ENCODE measurements at places on chromosomes 6 and 20. TPM values are rescaled to one million over a fixed set of nuclear protein-coding genes. Genes with fewer than 3 reads are reported as not detected.

- no peak overlapping the region for H3K27ac ChIP-seq
- H3K4me3 ChIP-seq: no peak overlapping the region
- no peak for DNase-seq
- no peaks in the 10 kb centered on the region for H3K4me1 ChIP-seq
Observed at GRCh38 chr6:104795363-104795762, 64.4 kb downstream of the HACE1 start.

DNA sequence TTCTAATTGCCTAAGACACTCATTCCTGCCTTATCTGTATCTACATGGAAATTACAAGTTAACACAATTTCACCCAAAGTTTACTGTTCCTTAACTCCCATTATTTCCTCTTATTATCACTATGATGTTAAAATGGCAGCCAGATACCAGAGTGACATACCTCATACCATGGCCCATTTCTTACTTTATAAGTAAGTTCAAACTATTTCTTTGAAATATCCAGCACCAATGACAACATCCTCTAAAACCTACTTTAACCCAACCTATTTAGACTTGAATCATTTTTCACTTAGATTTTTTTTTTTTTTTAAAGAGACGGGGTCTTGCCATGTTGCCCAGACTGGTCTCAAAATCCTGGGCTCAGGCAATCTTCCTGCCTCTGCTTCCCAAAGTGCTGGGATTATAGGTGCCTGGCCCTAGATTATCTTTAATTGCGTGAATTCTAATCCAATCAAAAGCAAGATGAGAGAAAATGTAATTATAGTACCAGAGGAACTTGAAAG is 10.0 kb downstream of the REV3L start:
- no peak overlapping the region for H3K4me3 ChIP-seq
- H3K4me1 ChIP-seq: peaks cover 8% of the 10 kb centered on the region
- peaks cover 4% of the 10 kb centered on the region for H3K36me3 ChIP-seq
- H3K27me3 ChIP-seq: no peaks in the 10 kb centered on the region

GRCh38 chr6:54100411-54101006 is 10.7 kb upstream of the MLIP start:
- no peaks in the 10 kb centered on the region for H3K4me1 ChIP-seq
- no peaks in the 10 kb centered on the region for H3K27me3 ChIP-seq
- H3K27ac ChIP-seq: no peak overlapping the region
- DNase-seq: no peak

DNA sequence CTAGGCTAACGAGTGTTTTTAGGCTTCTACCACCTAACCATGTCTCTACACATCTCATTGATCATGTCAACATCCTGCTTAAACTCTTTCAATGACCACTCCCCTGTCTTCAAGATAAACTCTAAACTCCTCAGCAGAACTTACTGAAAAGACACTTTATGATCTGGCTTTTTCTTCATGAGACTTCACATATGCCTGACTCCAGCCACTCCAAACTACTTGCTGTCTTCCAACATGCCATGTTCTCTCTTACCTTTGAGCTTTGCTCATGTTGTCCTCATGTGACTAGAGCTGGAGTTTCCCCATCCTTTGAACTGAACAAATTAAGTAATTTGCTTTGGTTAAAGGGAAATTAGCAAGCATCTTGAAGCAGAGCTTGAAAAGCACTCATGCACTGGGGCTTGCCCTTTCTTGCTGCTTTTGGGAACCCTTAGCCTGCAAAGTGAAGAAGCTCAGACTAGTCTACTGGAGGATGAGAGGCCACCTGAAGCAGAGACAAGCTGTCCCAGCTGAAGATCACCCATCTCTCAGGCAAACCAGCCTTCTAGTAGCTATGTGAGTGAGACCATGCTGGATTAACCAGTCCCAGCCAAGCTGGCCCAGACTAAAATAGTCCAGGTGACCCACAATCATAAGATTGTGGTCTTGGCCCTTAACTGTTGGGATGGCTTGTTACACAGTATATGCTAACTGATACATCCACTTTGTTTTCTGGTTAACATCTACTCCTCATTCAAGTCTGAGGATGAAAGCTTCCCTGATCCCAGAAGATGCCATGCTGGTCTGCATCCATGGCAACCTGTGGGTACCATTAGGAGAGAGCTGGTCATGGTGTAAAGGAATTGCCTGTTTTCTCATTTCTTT is 235.8 kb downstream of the GMPR start:
- no peaks in the 10 kb centered on the region for H3K36me3 ChIP-seq
- no peak for DNase-seq
- no peak overlapping the region for H3K27ac ChIP-seq
- H3K27me3 ChIP-seq: no peaks in the 10 kb centered on the region
- peaks cover 2% of the 10 kb centered on the region for H3K4me1 ChIP-seq

The SLC22A23 gene
- 0.81 TPM for polyA plus RNA-seq

- no peaks in the 10 kb centered on the region for H3K4me1 ChIP-seq
- no peaks in the 10 kb centered on the region for H3K27me3 ChIP-seq
- H3K27ac ChIP-seq: no peak overlapping the region
- no peak overlapping the region for H3K4me3 ChIP-seq
Observed at GRCh38 chr6:71994705-71995271, 108.4 kb downstream of the RIMS1 start.

DNA sequence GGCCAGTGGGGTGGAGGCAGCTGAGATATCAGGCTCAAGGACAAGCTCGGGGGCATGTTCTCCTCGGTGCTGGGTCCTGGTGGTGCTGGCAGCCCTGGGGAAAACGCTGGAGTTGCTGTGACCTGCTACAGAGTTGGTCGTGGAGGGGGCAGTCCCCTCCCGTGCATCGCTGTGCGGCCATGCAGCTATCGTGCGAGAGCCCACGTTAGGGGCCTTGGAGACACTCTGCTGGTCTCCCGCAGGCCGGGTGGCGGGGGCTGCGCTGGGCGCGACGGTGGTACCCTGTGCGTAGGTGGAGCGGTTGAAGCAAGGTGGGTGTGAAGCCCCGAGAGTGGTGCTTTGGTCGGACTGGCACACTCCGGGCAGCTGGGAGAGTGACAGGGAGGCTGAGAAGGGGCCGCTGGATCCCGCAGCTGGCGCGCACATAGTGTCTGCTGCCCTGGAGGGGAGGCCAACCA is 12.0 kb downstream of the LRRN4 start:
- no peaks in the 10 kb centered on the region for H3K4me1 ChIP-seq
- no peak for DNase-seq
- no peak overlapping the region for H3K4me3 ChIP-seq
- peaks cover 7% of the 10 kb centered on the region for H3K36me3 ChIP-seq

- no peak for DNase-seq
- no peak overlapping the region for H3K4me3 ChIP-seq
- H3K27me3 ChIP-seq: no peaks in the 10 kb centered on the region
- H3K4me1 ChIP-seq: peaks cover 7% of the 10 kb centered on the region
- no peaks in the 10 kb centered on the region for H3K36me3 ChIP-seq
- no peak overlapping the region for H3K27ac ChIP-seq
Observed at GRCh38 chr6:169078399-169079145, 175.1 kb downstream of the THBS2 start.

GRCh38 chr6:124438546-124439065 is 523.6 kb upstream of the RNF217 start:
- no peaks in the 10 kb centered on the region for H3K4me1 ChIP-seq
- H3K36me3 ChIP-seq: no peaks in the 10 kb centered on the region
- no peak overlapping the region for H3K4me3 ChIP-seq
- H3K27me3 ChIP-seq: no peaks in the 10 kb centered on the region
- H3K27ac ChIP-seq: no peak overlapping the region

The CLDN20 gene
- 0.05 TPM for polyA plus RNA-seq

- peaks cover 2% of the 10 kb centered on the region for H3K27me3 ChIP-seq
- no peak for DNase-seq
- H3K27ac ChIP-seq: no peak overlapping the region
- H3K36me3 ChIP-seq: no peaks in the 10 kb centered on the region
Observed at GRCh38 chr6:3579652-3580175, 122.9 kb upstream of the SLC22A23 start.

GRCh38 chr20:58843128-58843556 is 7.6 kb downstream of the GNAS-AS1 start:
- no peak overlapping the region for H3K27ac ChIP-seq
- H3K4me3 ChIP-seq: no peak overlapping the region
- DNase-seq: no peak
- H3K36me3 ChIP-seq: no peaks in the 10 kb centered on the region

DNA sequence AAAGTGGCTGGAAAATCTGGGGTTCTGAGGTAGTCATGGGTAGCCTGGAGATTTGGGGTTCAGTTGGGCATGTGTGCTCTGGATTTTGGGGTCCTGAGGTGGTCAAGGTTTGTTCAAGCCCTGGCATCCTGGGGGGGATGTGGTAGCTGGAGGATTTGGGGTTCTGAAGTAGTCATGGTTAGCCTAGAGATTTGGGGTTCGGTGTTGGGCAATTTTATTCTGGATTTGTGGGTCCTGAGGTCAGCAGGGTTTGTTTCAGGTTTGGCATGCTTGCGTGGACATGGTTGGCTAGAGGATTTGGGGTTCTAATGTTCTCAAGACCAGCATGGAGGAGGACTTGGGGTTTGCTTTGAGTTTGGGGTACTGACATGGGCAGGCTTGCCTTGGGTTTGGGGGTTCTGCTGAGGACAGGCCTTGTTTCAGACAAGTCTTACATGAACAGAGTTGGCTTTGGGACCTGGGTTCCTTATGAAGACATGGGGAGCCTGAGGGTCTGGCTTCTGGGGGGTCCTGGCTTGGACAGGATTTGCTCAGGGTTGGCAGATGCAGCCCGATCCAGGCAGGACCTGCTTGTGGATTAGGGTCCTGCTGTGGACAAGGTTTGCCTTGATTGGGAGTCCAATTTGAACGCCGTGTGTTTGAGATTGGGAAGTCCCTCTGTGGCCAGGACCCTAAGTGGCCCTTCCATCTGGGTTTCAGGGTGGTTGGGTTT is 906 bp downstream of the ANKRD60 start:
- no peaks in the 10 kb centered on the region for H3K36me3 ChIP-seq
- H3K27ac ChIP-seq: no peak overlapping the region
- no peaks in the 10 kb centered on the region for H3K4me1 ChIP-seq
- no peak overlapping the region for H3K4me3 ChIP-seq

DNA sequence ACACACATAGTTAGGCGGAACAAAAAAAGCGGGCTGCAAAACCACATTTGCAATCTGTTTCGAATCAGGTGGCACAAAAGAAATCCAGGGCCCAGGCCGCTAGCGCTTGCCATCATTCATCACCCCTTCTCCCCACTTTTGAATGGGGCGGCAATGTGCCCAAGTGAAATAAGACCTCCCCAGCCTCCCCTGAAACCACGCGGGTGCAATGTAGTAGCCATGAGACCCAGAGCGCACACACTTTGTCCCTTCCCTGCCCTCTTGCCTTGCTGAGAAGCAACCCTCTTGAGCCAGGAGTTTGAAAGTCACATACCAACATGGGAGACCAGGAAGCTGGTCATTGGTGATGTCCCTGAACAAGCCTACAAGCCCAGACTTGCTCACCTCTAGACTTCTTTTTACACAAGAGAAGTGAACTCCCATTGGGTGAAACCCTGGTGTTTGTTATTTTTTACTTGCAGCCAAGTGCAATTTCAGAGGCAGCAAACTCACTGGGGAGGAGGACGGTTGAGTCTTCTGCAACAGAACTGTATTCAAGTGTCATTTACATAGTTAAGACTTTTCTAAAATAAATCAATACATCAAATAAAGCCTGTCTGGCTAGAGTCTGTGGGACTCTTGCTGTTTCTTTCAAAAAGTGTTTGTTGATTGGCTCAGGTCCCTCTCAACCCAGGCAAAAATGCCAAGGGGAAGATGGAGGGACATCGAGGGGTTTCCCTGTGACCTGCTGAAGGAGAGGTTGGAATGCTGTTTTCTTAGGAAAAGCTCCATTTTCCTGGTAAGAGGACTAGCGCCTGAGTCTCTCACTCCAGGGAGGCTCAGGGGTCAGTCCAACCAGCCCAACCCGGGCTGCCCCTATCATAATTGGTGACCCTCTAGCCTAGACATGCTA is 138.1 kb upstream of the PTPN1 start:
- peaks cover 4% of the 10 kb centered on the region for H3K4me1 ChIP-seq
- DNase-seq: no peak
- H3K36me3 ChIP-seq: no peaks in the 10 kb centered on the region
- no peak overlapping the region for H3K27ac ChIP-seq
- H3K4me3 ChIP-seq: no peak overlapping the region

- DNase-seq: no peak
- no peak overlapping the region for H3K27ac ChIP-seq
- no peaks in the 10 kb centered on the region for H3K36me3 ChIP-seq
- H3K4me3 ChIP-seq: no peak overlapping the region
- no peaks in the 10 kb centered on the region for H3K4me1 ChIP-seq
Observed at GRCh38 chr6:143357561-143358255, 92.8 kb downstream of the ADAT2 start.

The ENPP4 gene
- 1.8 TPM for polyA plus RNA-seq

DNA sequence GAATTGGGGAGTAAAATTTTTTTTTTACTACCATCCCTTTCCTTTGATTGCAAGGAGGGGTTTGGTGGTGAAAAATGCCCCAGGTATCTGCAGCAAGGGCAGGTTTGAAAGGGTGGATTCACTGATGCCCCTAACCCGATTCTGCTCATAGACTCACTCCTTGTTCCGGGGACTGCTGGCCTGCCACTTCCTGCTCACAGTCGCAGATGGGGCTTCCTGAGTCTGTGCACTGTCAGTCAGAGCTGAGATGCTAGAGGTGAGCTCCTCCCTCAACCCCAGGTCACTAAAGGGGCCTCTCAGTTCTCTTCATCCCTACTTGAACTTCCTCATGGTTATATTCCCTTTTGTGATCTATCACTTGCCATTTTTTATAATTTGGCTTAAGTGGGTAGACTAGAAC is 357.9 kb downstream of the FARS2 start:
- H3K27ac ChIP-seq: no peak overlapping the region
- no peaks in the 10 kb centered on the region for H3K36me3 ChIP-seq
- H3K27me3 ChIP-seq: no peaks in the 10 kb centered on the region
- no peak overlapping the region for H3K4me3 ChIP-seq
- no peak for DNase-seq

DNA sequence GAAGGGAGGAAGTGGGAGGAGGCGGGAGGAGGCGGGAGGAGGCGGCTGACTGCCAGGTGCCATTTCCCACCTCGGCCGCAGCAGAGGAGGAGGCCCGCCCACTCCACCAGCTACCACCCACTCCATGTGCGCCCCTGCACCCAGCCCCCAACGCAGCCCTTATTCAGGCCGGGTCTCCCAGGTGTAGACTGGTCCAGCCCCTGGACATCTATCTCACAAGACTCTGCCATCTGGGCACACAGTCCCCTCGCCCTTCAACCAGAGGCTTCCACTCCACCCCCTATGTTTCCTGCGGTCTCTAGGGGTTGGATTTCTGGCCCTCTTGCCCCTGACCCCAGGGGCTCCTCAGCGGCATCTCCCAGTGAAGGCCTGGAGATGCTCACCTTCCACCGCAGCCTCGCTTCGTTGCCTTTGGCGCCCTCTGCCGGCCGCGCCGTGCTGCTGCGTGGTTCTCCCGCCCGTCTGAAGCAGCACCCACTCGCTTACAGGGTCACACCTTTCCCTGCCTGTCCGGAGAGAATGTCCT is 32.6 kb upstream of the FAM83D start:
- no peak overlapping the region for H3K4me3 ChIP-seq
- peak; percentile 27 for DNase-seq
- H3K36me3 ChIP-seq: no peaks in the 10 kb centered on the region
- H3K4me1 ChIP-seq: no peaks in the 10 kb centered on the region
- no peak overlapping the region for H3K27ac ChIP-seq

Data from fibroblast of lung (primary cell).